GOT3 (cell line): ENCODE measurements at places on chromosomes 12 and 14.
A peak's percentile ranks its signal among the peaks of the same experiment; 100 is the strongest.

DNA sequence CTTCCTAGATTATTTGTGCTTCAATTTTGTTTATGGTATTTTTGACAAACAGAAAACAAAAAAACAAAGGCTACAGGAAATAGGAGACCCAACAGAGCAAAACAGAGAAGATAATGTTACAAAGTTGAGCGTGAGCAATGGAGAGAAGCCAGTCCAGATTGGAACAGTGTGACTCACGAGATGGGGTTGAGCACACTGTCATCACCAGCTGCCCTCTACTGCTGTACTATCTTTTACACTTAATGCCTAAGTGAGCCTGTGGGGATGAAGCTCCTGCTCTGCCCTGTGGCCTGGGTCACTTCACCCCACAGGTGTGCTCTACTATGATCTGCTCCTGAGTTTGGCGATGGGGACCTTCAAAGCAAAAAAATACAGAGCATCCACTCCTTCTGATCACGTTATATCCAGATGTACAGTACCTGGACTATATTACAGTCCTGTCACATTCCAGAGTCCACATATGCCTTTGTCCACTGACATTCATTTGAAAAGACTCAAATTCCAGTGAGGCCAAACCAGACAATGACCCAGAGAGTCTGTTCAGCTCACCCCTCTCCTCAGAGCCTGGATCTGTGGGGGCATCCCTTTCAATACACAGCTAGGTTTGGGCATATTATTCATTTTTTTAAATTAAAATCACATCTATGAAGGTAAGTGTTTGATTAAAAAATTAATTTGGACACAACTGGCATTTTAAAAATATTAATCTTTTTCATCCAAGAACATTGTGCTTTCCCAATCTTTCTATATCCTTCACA, 4.4 kb downstream of the IPO8 start:
- DNase-seq: no peak

DNA sequence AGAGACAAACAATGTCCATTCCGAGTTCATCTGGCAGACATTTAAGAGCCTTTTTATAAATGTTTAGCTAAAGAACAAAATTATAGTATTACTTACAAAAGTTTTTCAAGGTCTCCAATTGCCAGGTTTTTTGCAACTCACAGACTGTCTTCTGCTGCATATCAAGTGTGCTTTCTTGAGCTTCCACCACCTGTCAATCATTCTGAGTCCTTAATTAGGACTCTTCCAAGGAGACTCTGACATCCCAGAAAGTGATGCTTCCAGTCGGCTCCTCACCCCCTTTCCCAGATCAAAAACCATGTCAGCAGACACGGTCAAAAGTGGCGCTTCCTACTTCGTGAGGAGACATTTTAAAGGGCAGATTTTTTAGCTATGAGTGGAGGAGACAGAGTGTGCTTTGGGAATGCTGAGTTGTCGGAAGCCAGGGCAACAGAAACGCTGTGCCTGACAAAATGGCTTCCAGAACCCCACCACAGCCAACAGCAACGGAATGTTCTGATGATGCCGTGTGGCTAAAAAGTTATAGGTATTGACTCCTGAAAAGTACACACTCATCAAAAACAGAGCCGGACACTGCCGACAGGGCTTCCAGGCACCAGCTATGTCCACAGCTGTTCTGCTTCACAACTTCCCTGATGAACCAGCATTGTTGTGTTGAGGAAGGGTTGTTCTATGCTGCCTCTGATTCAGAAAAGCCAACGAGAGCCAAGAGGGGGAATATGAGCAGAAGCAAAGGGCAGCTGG, 116.1 kb upstream of the SLC35F4 start:
- DNase-seq: no peak

DNA sequence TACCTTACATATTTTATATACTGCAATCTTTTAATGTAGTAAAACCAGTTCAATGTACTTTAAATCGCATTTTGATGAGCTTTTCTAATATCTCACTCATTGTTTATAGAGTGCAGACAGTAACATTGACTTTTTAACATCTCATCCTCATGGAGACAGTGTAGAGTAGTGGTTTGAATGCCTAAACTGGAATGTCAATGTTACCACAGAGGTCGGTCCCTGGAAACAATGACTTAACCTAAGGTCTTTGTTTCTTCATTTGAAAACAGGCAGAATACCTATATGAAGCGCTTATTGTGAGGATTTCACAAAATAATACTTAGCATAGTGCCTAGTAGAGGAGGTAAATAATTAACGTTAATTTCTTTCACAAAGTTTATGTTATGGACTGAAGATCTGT, 5.0 kb downstream of the CDK17 start:
- no peak for DNase-seq

- DNase-seq: no peak
Observed at GRCh38 chr12:99498756-99499155, 148.8 kb upstream of the GARIN6 start.

DNA sequence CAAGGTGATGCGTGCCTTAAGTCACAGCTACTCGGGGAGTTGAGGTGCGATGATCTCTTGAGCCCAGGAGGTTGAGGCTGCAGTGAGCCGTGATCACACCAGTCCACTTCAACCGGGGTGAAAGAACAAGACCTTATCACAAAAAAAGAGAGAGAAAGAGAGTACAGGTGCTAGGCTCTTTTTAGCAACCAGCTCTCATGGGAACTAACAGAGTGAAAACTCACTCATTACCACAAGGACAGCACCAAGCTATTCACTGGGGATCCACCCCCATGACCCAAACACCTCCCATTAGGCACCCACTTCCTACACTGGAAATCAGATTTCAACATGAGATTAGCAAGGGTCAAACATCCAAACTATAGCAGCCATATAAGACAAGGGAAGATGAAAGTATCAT, 164.2 kb downstream of the NDUFA12 start:
- no peak for DNase-seq

DNA sequence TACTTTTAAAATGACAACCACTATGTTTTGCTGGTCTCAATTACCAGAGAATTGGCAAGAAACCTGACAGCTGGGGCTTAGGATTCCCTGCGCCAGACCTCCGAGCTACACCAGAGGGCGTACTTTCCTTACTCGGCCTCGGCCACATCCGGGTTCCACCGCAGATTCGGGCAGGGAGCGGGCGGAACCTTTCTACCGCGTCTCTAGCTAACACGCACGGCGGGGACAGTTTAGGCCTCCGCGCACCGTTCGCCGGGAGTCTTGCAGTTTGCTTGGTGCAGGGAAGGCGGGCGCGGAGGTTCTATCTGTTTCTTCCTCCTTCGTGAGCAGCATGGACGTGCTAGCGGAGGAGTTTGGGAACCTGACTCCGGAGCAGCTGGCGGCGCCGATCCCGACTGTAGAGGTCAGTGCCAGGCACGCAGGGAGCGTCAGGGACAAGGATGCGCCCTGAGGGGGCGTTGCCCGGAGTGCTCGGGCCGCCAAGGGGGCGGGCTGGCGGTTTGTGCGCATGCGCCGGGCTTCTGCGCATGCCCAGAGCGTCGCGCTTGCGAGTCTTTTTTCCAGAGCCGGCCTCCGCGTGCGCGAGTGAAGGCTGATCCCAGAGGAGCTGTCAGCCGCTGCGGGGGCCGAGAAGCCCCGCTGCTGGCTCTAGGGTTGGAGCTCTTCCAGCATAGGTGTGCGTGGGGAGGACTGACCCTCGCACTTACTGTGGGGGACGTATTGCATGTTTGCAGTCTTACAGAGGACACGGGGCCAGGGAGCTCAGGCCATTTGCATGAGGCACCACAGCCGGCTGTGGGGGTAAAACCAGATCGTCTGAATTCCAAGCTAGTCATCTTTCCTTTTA, at the start of gene POLR3B:
Gene POLR3B (plus strand): TSS at position 200 of the 847 bp plus-strand sequence. CDS start 132 bp downstream, at position 332.
- DNase-seq: peak; percentile 81

- DNase-seq: no peak
Observed at GRCh38 chr12:26097046-26097878, 27.6 kb downstream of the BHLHE41 start.

DNA sequence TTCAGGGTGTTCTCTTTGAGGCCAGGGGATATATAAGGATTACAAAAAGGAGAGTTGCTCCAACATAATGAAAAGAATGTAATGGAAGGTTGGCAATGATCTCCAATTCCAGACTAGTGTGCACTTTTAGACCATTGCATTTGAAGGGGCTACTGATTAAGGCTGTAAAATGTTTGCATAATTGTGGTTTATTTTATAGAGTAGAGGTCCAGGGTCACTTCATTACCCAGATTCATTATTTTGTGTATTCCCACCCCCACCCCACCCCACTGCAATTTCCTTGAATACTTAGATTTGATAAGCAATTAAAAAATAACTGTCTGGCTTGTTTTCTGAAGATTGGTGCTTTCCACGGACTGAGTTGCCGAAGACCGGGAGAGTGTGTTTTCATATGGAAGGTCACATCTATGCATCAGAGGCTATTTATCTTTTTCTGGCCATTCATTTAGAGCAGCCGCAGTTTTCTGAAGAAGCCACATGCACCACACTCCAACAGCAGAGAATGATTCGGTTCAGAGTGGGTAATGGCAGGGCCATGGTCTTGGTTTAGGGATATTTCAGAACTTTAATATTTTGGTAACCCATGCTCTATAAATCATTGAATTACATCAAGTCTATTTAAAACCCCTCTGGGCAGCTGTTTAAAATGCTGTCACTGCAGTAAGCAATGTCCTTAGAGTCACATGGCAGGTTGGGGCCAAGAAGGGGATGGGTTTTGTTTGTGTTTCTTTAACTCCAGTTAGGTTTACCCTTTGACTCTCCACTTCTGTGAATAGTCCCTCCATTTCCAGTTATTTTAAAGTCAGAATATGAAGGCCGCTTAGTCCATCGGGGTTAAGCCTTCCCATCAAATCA, 94.6 kb downstream of the TMEM30B start:
- DNase-seq: no peak

GRCh38 chr12:66206141-66206540, 17.1 kb downstream of the IRAK3 start:
- no peak for DNase-seq

- DNase-seq: no peak
Observed at GRCh38 chr12:129494766-129495165, 409.1 kb downstream of the TMEM132D start.
